ENCODE measurements at places on chromosomes 12 and 14.

- no peak for DNase-seq
Observed at GRCh38 chr12:90959032-90959431, 4.1 kb upstream of the CCER1 start.

- DNase-seq: peak; percentile 10
Observed at GRCh38 chr12:48199774-48200221, 3.3 kb downstream of the OR10AD1 start.

- no peak for DNase-seq
Observed at GRCh38 chr12:124658302-124658701, 90.9 kb upstream of the NCOR2 start.

DNA sequence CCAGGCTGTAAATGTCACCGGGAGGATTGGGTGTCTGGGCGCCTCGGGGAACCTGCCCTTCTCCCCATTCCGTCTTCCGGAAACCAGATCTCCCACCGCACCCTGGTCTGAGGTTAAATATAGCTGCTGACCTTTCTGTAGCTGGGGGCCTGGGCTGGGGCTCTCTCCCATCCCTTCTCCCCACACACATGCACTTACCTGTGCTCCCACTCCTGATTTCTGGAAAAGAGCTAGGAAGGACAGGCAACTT is 1.3 kb downstream of the GAPDH start:
- DNase-seq: no peak

GRCh38 chr12:114662512-114663177 is 21.3 kb downstream of the TBX3 start:
- DNase-seq: peak; percentile 43

DNA sequence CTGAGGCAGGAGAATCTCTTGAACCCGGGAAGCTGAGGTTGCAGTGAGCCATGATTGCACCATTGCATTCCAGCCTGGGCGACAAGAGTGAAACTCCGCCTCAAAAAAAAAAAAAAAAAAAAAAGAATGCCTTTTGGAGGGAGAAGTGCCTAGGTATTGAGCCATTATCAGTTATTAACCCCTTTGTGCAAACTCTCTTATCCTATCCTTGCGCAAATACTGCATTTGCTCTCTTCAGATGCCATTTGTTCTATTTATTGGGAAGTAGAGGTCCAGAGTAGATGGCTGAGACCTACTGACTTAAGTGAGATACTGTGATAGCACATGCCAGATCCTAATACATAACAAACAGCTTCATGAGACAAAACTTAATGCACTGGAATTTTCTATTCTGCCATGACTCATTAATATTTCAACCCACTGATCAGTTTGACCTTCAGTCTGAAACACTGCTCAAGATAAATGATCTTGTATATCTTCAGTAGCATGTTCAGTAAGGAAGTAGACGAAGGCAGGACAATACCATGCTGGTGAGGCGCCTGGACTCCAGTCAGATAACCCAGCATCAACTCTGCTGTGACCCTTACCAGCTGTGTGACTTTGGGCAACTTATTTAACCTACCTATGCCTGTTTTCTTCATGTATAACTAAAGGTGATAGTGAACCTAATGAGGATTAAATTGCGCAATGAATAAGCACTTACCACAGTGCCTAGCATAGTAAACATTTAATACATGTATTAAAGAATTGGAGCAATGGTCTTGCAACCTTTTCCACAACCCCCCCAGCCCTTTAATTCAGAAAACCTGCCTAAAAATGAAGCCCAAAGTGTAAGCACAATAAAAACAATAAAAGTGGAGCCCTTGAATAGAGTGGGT is 5.7 kb upstream of the DNAAF2 start:
- DNase-seq: no peak

GRCh38 chr14:102731871-102732800 is 45.1 kb upstream of the TRAF3 start:
- no peak for DNase-seq

- DNase-seq: no peak
Observed at GRCh38 chr12:76942267-76942666, 63.4 kb upstream of the CSRP2 start.

DNA sequence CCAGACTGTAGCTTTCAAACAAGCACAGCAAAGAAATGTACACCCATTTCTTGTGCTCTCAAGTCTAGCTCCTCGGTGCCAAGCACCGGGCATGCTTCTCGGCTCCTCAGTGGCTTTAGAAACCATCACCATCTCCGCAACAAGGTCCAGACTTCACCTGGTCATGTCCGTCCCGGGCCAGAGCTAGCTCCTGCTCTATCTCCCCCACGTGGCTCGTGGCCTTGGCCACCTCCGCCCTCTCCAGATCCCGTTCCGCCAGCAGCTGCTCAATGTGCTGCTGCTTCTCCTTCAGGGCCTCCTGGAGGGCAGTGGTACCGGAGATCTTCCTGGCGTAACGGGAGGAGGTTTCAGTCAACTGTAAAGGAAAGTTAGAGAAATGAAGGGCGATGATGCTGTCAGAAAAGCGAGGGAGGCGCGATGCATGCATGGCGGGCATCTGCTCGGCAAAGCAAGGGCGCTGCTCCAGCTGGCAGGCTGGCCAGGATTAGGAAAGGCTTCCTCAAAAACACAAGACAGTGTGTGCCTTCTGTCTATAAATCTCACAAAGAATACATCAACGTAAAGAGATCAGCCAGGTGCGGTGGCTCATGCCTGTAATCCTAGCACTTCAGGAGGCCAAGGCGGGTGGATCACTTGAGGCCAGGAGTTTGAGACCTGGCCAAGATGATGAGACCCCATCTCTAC is 67.4 kb downstream of the CLIP1 start:
- no peak for DNase-seq

DNA sequence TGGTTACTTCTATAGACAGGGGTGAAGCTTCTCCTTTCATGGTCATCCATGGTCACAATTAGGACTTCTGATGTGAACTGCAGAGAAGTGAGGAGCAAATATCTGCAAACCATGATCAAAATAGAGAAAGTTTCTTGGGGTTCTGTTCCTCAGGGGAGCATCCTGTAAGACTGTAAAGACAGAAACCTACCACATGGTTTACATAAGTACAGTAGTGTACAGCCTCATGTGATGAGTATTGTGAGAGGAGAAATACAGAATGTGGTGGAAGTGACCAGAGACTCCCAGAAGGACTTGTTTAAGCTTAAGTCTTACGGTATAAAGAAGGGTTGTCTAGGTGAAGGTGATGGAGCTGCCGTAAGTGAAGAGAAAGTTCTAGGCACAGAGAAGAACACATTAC is 484.7 kb downstream of the LRIG3 start:
- no peak for DNase-seq

DNA sequence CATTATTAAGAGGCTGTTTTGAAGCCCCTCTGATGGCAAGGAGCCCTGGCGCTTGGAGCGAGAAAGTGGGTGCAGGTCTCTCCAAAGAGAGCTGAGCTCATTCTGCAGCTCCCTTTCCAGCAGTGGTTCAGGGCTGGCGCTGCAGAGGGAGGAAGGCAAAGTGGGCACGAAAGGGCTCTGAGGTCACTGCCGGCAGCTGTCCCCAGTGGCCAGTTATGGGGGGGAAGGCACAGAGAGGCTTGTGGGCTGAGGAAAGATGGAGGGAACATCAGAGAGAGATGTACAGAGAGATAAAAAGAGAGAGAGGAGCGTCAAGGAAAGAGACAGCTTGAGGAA is 75.2 kb upstream of the TBX5 start:
- DNase-seq: no peak

DNA sequence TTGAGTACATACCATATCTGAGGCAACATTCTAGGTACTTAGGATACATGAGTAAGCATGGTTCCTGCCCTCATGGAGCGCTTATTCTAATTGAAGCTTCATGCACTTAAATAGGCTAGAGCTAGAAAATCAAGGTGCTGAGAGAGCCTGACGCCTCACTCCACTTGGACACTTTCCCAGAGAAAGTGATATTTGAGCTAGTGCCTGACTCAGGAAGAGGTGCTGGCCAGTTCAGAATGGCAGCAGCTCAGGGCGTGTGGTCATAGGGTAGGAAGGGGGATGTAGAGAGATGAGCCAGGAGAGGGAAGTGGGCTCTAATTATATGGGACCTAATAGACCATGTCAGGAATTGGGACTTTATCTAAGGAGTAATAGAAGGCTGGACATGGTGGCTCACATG is 33.3 kb downstream of the TULP3 start:
- DNase-seq: no peak

- DNase-seq: no peak
Observed at GRCh38 chr12:51818566-51819300, 29.8 kb downstream of the FIGNL2 start.

- no peak for DNase-seq
Observed at GRCh38 chr12:131564845-131565244, 146.0 kb upstream of the SFSWAP start.

GRCh38 chr12:64229796-64230195 is 7.7 kb upstream of the KICS2 start:
- no peak for DNase-seq

DNA sequence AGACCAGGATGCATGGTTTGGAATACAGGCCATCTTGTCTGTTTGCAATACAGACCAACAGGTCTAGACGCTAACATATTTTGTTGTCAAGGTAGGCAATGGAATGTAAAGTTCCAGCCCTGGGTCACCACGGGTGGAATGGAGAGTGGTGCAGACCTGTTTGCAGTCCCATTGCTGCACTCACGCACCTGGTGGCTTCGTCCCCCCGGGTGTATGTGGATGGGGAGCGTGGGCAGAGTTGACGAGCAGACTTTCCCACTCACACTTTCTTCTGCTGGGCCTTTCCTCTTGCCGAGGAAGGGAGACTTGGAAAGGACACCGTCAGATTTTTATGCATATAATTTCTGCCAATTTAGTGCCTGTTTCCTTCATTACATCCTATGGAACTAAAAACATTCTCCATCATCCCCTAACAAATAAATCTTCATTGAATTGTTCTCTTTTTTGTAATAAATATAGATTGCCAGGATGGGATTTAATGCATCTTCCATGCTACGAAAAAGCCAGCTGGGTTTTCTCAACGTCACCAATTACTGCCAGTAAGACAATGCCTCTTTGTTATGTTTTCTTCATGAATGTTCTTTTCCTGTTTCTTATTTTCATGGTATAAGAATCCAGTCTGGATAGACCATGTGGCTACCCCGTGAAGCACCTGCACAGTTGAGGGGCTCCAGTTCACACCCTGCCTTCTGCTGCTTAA is 15.2 kb downstream of the DCAF4 start:
- no peak for DNase-seq

DNA sequence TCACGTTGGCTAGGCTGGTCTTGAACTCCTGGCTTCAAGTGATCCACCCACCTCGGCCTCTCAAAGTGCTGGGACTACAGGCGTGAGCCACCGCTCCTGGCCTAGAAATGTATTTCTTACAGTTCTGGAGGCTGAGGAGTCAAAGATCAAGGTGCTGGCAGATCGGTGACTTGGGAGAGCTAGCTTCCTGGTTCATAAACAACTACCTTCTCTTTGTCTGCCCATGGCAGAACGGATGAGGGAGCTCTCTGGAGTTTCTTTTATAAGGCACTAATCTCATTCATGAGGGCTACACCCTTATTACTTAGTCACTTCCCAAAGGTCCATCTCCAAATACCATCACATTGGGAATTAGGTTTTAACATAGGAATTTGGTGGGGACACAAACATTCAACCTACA is 38.9 kb downstream of the SLC17A8 start:
- no peak for DNase-seq

GRCh38 chr12:76866726-76867125 is 12.1 kb downstream of the CSRP2 start:
- no peak for DNase-seq

- no peak for DNase-seq
Observed at GRCh38 chr12:50276912-50277671, 6.2 kb downstream of the LIMA1 start.

DNA sequence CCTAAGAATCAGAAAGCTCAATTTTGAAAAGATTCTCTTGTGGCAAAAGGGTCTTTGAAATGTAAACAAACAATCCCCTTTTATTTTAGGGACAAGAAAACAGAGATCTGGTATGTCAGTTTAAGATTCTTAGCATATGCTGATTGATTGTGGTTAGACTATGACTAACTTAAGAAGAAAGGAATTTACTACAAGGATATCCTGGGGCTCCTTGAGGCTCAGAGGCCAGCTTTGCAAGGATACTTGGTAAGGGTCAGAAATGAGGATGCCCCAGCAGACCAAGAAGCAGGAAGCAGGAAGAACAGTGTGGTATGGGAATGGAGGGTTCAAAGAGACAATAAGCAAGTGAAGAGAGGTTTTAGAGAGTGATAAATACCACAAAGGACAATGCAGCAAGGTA is 474.6 kb downstream of the ETNK1 start:
- no peak for DNase-seq

- DNase-seq: no peak
Observed at GRCh38 chr12:85626001-85626783, 210.0 kb downstream of the RASSF9 start.

Measured in stimulated activated CD4-positive, alpha-beta T cell treated with anti-CD3 and anti-CD28 coated beads, Interleukin-4, amount 100 ng/mL, for 4 hours (primary cell).